ENCODE measurements at places on chromosomes 2 and 18. TPM values are rescaled to one million over a fixed set of nuclear protein-coding genes. Genes with fewer than 3 reads are reported as not detected.
A peak's percentile ranks its signal among the peaks of the same experiment; 100 is the strongest.

- no peak overlapping the region for H3K4me3 ChIP-seq
- H3K27me3 ChIP-seq, result no peaks in the 10 kb centered on the region
- H3K27ac ChIP-seq, result peak overlapping the region; percentile 69
- H3K4me1 ChIP-seq, result no peaks in the 10 kb centered on the region
- H3K36me3 ChIP-seq, result no peaks in the 10 kb centered on the region
- peak; percentile 86 for DNase-seq
Observed at GRCh38 chr2:188776634-188777033, 197.5 kb upstream of the COL3A1 start.

- no peak overlapping the region for H3K27ac ChIP-seq
- no peak for DNase-seq
- no peaks in the 10 kb centered on the region for H3K4me1 ChIP-seq
- no peaks in the 10 kb centered on the region for H3K27me3 ChIP-seq
Observed at GRCh38 chr18:79826966-79827365, 29.2 kb downstream of the KCNG2 start.

GRCh38 chr2:174797781-174798276, 33.6 kb upstream of the CHRNA1 start:
- H3K27me3 ChIP-seq, result no peaks in the 10 kb centered on the region
- peaks cover 3% of the 10 kb centered on the region for H3K36me3 ChIP-seq
- peak overlapping the region; percentile 18 for H3K27ac ChIP-seq

Gene TRAK2
- 38.8 TPM for total RNA-seq

DNA sequence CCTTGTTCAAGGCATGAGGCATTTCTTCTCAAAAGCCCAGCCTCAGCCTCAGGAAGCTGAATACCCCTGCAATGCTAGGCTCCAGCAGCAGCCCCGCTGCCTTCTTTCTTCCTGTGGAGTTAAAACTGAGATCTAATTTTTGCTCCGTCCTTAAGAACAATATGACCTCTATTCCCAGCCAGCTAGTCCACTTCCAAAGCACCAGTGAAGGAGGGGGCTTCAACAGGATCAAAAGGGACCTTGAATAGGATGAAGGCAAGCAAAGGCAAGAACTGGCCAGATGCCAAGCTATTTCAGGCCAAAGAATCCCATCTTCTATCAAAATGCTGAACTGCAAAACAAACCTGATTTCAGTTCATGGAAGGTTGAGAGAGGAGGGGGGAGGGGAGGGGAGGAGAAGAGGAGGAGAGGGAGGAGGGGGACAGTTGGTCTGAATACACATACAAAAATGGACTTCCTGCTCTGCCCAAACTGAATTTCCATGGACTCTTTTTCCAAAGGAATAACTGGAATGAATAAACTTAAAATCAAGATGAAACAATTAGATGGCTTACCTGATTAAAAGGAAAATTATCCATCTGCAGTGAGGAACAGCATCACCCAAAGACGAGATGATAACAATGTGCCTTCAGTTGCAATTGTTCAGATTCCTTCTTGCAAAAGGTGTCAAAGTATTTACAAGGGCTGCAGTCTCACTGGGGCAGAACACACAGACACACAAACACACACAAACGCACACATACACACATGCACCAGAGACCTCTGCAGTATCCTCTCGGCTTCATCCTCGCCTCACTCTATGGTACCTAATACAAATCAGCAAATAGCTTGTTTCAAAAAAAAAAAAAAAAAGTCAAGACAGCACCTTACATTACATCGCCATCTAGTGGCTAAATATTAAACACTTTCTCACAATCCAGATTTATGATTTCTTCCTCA, at the start of gene SCN1A:
SCN1A (minus strand) TSS at position 804 of the 939 bp plus-strand sequence. CDS start 54,399 bp downstream, outside the sequence.
- no peaks in the 10 kb centered on the region for H3K4me1 ChIP-seq
- DNase-seq, result peak; percentile 17
- no peak within 1 kb of the TSS for H3K4me3 ChIP-seq
- no peak within 1 kb of the TSS for H3K27ac ChIP-seq

Gene LOXL3
- 17.6 TPM for total RNA-seq

DNA sequence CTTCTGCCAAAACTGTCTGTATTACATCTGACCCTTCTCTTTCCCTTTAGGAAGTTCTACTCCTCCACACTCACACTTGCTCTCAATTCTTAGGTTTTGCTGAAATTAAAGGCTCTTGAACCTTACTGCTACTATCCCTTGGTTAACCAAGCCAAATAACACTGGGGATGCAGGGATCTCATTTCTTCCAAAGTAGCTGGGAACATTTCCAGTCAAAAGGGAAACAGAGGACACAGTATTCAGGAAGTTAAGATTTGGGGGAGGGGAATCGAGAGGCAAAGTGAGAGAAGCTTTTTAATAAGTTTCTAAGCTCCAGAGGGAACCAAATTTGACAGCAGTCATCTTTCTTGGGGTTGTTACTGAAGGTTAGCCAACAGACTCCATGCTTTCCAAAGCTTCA, 6.2 kb downstream of the SEPTIN2 start:
- H3K27ac ChIP-seq, result no peak overlapping the region
- peaks cover 23% of the 10 kb centered on the region for H3K4me1 ChIP-seq
- H3K36me3 ChIP-seq, result peaks cover 19% of the 10 kb centered on the region
